ENCODE measurements at places on chromosomes 7 and 10. TPM values are rescaled to one million over a fixed set of nuclear protein-coding genes. Genes with fewer than 3 reads are reported as not detected.

The SLC13A4 gene
- total RNA-seq: 2.2 TPM

- DNase-seq: no peak
These were observed 23.6 kb upstream of the ADCYAP1R1 start for GRCh38 chr7:31028417-31028992.

GRCh38 chr10:84138478-84139125 is 707 bp upstream of the GHITM start:
- no peak for DNase-seq

GRCh38 chr10:8369666-8370065 is 315.2 kb downstream of the GATA3 start:
- no peak for DNase-seq

DNA sequence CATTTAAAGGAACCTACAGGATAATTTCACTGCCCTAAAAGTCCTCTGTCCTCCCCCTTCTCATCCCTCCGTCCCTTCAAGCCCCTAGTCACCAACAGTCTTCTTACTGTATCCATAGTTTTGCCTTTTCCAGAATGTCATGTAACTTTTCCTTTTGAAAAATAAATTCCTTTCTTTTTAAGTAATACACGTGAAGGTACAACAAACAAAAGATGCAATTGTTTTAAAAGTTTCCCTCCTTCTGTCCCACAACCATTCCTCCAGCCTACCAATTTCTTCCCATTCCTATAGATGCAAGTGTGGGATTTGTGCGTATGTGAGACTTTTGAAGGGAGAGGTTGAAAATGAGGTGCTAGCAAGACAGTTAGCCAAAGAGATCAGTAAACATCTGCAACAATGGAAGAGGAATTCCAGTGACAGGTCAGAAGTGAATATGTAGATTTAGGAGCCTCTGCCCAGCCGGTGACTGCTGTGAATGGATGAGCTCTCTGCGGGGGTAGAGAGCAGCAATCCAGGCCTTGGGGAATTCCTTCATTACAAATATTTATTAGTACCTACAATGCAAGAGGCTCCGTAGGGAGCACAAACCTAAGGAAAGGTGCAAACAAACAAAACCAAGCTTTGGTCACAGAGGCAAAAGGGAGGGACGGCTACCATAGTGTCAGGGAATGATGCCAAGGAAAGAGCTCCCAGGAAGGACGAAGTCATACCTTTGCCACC is 243.6 kb downstream of the SKIDA1 start:
- DNase-seq: no peak
